ENCODE measurements at places on chromosomes 3 and 15.

- DNase-seq: peak; percentile 43
Observed at GRCh38 chr3:38479431-38480092, 16.6 kb upstream of the EXOG start.

- DNase-seq: peak; percentile 80
Observed at GRCh38 chr15:70505411-70505919, 257.9 kb downstream of the UACA start.

GRCh38 chr3:157190380-157190872, 30.5 kb upstream of the CCNL1 start:
- DNase-seq: no peak

GRCh38 chr3:172782235-172782634, 31.7 kb downstream of the ECT2 start:
- DNase-seq: no peak

DNA sequence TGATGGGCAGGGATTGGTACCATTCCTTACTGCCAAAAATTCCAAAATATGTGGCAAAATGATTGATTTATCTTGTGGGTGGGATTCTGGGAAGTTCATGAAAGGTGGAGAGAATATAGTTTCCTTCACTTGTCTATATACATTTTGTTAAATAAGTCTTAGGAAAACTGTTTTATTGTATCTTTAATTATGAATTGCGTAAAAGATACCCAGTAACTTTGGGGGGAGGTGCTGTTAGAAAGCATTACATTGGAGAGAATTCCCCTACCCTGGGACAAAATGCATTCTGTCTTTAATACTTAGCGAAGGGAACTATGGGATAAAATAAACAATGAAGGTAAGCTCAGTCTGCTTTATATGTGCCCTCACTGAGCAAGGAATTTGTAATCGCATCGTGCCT, 4.6 kb downstream of the SETD5 start:
- no peak for DNase-seq

GRCh38 chr15:53869806-53870073, 108.5 kb upstream of the UNC13C start:
- DNase-seq: no peak

Measured in stromal cell of bone marrow (primary cell).